ENCODE measurements at places on chromosomes 13 and 19.
A peak's percentile ranks its signal among the peaks of the same experiment; 100 is the strongest.

DNA sequence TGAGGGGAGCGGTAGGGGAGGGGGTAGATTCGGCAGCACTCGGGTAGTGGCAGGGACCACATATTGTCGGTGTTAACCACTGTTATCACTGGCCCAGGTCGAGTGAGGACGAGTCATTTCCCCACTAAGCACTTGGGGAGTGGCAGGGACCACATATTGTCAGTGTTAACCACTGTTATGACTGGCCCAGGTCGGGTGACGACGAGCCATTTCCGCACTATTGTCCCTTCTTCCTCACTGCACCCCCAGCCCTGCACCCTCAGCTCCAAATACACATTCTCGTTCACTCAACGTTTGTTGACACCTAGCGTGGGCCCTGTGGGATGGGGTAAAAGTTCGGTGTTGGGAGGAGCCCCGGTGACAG is 467 bp upstream of the CLN5 start:
- DNase-seq: no peak

DNA sequence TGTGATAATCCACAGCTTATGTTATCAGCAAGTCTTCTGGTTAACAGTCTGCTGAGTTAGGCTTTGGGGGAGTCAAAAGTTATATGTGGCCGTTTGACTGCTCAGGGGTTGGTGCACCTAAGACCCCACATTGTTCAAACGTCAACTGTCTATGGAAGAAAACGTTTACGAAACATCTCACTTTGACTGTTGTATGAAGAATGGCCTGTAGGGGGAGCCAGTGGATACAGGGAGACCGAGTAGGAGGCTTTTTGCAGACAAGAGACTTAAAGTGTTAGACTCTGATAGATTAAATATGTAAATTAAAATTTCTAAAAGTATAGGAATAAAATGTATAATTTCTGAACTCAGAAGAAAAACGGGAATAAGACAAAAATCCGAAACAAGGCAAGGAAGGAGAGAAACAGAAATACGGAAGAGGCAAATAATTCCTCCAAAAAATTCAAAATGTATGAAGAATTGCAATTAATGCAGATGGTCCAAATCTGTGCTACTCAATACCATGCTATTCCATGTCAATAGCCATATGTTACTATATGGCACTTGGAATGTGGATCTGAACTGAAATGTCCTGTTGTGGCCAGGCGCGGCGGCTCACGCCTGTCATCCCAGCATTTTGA is 37.8 kb downstream of the TNFSF14 start:
- DNase-seq: peak; percentile 87

- no peak for DNase-seq
These were observed 48.8 kb downstream of the TSHZ3 start for GRCh38 chr19:31300422-31300821.

- no peak for DNase-seq
These were observed 22.7 kb downstream of the FAM187B start for GRCh38 chr19:35205733-35206323.

DNA sequence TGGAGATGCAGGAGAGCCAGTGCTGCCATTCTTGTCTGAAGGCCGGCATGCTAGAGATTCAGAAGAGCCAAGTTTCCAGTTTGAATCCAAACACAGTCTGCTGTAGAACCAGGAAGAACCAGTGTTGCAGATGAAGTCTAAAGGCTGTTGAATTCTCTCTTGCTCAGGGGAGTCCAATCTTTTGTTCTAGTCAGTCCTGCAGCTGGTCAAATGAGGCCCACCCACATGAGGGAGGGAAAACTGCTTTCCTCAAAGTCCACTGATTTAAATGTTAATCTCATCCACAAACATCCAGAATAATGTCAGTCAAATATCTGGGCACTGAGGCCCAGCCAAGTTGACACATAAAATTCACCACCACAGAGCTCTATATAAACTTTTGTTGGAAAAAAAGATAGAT is 136.6 kb downstream of the FRY start:
- no peak for DNase-seq

DNA sequence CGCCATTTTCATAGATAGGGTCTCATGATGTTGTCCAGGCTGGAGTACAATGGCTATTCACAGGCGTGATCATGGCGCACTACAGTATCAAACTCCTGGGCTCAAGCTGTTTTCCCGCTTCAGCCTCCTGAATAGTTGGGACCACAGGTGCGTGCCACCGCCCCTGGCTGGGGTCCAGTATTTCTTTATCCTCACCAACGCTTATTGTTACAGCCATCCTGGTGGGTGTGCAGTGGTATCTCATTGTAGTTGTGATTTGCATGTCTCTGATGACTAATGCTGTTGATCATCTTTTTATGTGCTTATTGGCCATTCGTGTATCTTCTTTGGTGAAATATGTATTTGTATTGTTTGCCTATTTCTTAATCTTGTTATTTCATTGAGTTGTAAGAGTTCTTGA is 49.0 kb downstream of the SIPA1L3 start:
- no peak for DNase-seq

DNA sequence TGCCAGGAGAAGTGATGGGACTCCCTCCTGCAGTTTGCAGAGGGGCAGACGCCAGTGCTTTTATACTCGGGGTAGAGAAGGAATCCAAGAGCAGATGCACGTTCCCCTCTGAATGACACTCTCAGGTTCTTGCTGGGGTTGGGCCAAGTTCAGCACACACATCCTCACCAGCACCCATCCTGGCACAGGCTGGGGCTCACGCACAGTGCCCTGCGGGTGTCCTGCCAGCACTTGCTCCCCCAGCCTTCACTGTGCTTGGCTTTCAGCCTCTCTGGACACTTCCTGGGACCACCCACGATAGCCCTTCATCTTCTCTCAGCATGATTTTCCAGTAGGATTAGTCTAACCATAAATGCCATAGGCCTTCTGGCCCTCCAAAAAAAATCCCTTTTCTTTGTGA is 158.6 kb downstream of the ZNF536 start:
- DNase-seq: peak; percentile 80

DNA sequence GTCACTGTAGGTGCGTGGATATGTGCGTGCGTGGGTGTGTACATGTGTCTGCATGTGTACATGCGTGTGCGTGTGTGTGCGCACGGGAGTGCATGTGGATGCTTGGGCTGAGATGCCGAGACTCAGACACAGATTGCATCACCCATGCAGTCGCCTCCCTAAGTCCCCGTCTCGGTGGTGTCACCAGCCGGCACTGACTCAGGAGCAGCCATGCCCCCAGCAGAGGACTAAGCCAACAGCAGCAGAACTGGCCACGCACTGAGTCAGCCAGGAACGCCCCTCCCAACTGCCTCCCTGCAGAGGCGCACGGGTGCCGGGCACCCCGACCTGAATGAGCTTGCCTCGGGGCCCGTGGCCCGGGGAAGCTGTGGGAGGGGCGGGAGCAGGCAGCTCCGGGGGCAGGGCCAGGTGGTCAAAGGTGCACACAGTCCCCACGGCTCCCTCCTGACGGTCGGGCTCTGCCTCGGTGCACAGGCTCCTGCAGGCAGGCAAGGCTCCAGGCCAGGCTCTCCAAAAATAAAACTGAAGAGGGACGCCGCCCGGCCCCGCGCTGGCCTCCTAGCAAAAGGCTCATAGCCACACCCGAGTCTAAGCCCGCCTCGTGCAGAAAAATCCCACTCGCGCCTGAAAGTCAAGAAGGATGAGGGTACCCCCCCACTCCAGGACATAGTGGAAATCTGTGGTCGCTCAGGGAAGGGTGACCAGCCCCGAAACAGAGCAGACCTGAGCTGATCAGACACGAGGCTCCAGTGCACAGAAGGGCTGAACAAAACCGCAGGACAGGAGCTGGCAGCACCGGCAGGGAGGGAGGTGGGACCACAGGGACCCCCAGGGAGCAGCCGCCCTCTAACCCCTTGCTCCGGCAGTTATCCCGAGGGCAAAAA is 49.2 kb downstream of the GADD45B start:
- DNase-seq: no peak

DNA sequence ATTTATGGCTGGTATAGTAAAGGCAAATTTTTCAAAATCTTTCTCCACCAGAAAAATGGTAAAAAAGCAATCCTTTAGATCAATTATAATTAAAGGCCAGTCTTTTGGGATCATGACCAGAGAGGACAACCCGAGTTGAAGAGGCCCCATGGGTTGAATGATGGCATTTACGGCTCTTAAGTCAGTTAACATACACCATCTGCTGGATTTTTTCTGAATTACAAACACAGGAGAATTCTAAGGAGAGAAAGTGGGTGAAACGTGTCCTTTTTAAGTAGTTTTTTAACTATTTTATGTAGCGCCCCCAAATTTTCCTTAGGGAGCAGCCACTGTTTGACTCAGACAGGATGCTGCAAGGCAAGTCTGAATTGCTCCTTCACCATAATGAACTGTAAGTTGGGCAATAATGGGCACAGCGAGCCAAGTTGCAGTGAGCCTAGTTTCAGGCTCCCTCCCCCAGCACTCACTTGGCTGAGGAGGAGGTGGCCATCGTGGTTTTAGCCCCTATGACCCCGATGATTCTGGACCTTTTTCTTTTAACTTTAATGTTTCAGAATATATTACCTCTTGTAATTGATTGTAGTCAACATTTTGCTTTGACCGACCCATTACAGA is 13.6 kb upstream of the ZNF611 start:
- DNase-seq: no peak

DNA sequence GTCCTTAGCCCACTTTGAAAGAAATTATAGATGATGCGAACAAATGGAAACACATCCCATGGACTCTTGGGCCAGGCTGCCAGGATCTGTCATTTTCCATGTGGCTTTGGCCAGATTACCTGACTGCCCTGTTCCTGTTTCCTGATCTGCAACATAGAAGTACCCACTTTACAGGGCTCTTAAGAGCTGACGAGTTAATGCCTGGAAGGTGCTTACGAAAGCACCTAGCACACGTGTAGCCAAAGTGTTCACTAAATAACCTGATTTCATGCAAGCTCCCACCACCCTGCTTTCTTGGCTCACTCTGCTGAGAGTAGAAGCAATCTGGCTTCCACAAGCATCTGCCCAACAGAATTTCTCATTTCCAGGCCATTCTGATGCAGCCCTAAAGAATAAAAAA is 575.2 kb downstream of the MYO16 start:
- no peak for DNase-seq

DNA sequence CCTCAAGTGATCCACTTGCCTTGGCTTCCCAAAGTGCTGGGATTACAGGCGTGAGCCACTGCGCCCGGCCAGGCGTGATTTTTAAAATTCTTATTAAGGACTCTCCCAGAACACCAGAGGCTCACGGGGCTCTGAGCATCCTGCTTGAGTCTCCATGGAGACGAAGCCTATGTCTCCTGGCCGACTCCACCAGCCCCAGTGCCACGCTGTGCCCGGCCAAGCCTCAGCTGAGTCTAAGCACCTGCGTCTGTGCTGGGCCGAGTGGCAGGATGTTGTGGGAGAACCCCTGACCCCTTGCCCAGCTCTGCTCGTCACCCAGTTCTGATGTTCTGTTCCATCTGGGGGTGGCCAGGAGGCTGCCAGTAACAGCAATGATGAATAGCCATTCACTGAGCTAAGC is 3.9 kb upstream of the CELF5 start:
- no peak for DNase-seq

- peak; percentile 92 for DNase-seq
These were observed at the start of gene ZNF480 for GRCh38 chr19:52296773-52297600. Gene ZNF480, plus strand, starts transcription at chr19:52297169. Its CDS starts 3,244 bp downstream, at chr19:52300413.

- no peak for DNase-seq
These were observed 15.5 kb downstream of the STAP2 start for GRCh38 chr19:4322942-4323665.

GRCh38 chr19:35049456-35049855 is 7.9 kb downstream of the HPN start:
- no peak for DNase-seq

DNA sequence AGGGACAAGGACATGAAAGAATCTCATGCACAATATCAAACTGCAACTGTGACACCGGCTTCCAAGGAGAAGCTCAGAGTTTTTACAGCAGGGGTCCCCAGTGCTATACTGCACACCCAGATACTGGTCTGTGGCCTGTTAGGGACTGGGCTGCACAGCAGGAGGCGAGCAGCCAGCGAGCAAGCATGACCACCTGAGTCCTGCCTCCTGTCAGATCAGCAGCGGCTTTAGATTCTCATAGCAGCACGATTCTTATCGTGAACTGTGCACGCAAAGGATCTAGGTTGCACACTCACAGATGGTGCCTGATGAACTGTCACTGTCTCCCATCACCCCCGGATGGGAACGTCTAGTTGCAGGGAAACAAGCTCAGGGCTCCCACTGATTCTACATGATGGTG is 13.1 kb upstream of the CD22 start:
- no peak for DNase-seq

- no peak for DNase-seq
These were observed 41.5 kb downstream of the NOTCH3 start for GRCh38 chr19:15159251-15159650.

DNA sequence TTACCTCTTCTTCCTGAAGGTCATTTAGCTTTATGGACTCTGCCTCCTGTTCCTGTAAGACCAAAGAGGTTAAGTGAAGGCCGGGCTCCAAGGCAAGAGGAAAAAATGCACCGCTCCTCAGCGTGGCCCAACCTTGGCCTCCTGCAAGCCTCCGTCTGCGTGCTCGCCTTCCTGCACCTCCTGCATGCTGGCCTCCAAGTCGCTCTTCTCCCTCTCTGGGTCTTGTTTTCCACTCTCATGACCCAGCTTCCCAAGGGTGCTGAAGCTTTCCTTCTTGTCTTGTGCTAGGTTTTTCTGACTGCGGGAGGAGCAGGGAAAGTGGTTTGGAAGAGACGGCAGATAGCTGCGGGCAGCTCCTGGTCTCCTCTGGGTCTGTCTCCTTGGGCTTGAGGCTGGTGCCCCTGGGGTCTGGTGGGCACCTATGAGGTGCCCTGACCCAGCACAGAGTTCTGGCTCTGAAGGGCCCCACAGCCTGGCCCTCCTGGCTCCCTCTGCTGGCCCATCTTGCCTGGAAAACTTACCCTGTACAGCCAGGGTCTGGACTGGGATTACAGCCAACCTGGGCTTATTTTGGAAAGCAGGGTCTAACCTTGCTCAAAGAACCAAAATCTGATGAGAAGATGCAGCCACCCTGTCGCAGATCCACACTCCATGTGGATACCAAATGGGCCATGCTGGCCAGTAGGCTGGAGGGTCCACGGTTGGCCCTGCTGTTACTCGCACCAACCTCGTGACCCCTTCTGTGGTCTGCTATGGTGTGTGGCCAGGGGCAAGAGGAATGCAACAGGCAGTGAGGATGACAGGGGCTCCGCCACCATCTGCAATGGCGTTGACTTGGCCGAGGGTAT is 5.2 kb downstream of the C13orf46 start:
- DNase-seq: no peak

DNA sequence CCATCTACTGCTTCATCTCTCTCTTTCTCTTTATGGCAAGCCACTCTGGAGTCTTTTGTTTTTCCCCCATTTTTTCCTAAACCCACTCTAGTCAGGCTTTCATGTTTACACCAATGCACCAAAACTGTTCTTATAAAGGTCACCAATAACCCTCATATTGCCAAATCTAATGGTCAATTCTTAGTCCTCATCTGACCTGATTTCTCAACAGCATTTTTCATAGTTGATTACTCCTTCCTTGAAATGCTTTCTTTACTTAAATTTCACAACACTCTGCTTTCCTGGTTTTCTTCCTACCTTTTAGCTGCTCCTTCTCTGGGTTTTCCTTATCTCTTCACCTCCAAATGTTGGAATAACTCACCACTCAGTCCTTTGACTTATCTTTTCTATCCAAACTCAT is 47.9 kb downstream of the MICU2 start:
- no peak for DNase-seq

GRCh38 chr13:24225930-24226329 is 65.4 kb downstream of the SPATA13 start:
- DNase-seq: no peak

GRCh38 chr19:44280916-44281315 is 21.2 kb downstream of the ZNF233 start:
- no peak for DNase-seq

All from osteocyte (in vitro differentiated cells).